Fibroblast of mammary gland (primary cell): ENCODE measurements at places on chromosomes 7 and 10.

DNA sequence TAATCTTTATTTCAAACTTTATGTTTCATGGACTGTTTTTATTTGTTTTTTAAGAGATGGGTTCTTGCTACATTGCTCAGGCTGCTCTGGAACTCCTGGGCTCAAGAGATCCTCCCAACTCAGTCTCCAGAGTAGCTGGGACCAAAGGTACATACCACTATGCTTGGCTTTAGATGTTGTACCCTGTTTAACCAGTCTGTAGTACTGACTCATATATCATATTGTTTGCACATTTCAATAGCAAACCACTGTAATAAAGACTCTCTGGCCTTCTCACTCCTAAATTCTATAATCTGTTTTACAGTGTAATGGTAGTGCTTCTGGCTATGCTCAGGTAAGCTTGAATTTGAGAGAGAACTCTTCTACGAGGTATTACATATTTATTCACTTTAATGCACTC, 413.6 kb upstream of the PCDH15 start:
- no peak for DNase-seq

DNA sequence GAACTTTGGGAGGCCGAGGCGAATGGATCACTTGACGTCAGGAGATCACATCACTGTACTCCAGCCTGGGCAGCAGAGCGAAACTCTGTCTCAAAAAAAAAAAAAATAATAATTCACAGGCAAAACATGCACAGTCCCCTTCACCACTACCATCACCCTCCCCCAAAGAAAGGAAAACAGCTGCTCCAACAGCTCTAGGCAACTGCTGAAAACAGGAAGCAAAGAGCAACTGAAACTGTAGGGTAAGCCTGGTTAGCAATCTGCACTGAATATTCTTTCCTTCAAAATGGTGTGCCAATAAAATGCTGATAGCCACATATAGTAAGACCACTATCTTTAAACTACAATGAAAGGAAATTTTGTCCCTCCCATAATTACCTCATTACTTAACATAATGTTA, 11.8 kb downstream of the NT5C2 start:
- DNase-seq, result no peak

- DNase-seq, result no peak
Measured at GRCh38 chr10:54666192-54666591, 134.8 kb downstream of the PCDH15 start.

DNA sequence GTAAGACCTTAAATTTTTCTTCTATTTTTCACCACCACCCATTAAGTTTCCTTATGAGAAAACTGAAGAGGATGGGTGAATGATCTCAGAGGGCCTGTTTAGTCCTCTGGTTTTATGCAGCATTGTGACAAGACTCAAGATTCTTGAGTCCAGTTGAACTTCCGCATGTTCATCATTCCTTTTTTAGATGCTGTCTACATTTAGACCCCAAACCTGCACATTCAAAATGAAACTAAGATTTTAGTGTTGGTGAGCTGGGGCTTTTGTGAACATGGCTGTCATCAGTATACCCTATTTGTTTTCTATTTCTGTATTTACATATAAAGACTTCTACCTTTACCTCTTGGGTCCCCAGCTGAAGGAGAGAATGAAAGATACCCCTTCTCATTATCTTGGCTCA, 31.1 kb downstream of the NET1 start:
- no peak for DNase-seq

- no peak for DNase-seq
Measured at GRCh38 chr7:42987648-42988214, 55.6 kb downstream of the MRPL32 start.

- DNase-seq, result no peak
Measured at GRCh38 chr7:38709123-38709522, 78.0 kb upstream of the AMPH start.

DNA sequence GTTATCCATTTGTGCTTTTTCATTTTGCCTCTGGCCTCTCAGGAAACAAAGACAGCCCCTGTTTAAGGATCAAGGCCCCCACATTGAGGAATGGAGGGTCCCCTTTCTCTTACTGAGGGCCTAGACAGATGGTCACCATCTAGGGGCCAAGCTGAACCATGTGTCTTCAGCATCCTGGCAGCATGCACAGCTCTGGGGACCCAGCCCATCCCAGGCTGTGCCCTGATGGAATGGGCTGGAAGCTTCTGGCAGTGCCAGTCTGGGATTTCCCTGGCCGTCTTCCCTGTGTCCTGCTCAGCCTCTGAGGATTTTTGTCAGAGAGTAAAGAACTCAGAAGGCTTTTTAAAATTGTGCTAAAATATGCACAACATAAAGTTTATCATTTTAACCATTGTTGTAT, 116.8 kb downstream of the ITIH5 start:
- DNase-seq, result no peak

DNA sequence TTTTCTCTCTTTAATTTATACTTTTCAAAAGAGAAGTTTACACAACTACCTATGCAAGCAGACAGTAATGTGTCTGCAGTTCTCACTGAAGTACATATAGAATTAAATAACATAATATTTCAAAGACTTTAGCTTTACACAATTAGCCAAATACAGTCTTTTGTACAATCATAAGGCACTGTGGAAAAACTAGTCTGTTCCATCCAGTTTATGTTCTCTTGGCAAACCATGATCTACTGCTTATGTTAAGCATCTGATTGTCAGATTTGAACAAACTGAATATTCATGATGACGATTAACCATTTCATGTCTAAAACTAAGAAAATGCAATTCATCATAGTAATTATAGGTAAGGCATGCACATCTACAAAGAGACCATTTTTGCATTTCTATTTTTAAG, 842 bp downstream of the SEMA3A start:
- no peak for DNase-seq

GRCh38 chr7:42283553-42283952, 46.5 kb upstream of the GLI3 start:
- peak; percentile 30 for DNase-seq

GRCh38 chr7:105723572-105723971, 142.3 kb upstream of the EFCAB10 start:
- DNase-seq, result no peak

DNA sequence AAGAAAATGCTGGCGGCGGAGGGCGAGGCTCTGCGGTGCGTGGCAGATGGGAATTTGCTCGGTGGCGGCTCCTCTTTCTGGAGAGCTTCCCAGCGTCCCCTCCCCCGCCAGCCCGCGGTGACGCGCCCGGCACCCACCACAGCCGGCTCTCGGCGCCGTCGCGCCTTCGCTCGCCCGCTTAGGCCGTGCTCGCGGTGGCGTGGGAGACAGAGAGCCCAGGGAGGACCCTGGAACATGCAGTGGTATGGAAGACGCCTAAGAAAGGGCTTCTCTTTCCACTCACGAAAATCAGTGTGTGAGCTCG, 576 bp upstream of the CSGALNACT2 start:
- peak; percentile 45 for DNase-seq

DNA sequence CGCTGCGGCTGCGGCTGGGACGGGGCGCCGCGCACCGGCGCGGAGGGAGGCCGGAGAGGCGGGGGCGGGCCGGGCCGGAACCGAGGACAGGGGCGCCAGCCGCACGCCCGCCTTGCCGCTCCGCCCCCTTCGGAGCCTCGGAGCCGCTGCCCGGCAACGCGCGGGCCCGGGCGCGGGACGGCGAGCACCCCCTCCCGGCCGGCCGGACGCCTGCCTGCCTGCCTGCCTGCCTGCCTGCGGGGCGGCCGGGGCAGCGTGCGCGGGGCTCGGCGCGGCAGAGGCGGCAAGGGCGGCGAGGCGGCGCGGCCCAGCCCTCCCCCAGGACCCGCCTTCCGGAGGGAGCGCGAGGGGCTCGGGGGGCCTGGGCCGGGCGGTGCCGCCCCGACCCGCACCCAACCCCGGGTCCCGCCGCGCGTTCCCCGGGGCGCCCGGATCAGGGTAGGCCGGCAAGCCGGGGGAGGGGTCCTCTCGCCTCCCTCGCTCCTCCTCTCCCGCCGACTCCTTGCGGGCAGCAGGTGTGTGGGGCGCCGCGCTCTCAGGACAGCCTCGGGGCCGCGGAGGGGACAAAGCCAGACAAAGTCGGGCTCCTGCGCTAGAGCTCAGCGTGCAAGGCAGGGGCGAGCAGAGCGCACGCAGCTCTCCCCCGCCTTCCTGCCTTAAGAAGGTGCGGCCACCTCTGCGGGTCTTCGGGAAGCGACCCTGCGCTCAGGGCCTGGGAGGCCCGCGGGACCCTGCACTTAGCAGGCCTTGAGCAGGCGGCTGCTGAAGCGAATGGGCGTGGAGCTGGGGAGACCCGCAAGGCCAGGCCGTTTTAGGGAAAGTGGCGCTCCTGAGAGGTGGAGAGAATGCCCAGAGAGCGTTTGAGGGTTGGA, at the start of gene KIAA1549:
Gene KIAA1549 (minus strand): TSS at position 58 of the 872 bp plus-strand sequence. CDS start 120 bp downstream, outside the sequence.
- DNase-seq, result peak; percentile 39

DNA sequence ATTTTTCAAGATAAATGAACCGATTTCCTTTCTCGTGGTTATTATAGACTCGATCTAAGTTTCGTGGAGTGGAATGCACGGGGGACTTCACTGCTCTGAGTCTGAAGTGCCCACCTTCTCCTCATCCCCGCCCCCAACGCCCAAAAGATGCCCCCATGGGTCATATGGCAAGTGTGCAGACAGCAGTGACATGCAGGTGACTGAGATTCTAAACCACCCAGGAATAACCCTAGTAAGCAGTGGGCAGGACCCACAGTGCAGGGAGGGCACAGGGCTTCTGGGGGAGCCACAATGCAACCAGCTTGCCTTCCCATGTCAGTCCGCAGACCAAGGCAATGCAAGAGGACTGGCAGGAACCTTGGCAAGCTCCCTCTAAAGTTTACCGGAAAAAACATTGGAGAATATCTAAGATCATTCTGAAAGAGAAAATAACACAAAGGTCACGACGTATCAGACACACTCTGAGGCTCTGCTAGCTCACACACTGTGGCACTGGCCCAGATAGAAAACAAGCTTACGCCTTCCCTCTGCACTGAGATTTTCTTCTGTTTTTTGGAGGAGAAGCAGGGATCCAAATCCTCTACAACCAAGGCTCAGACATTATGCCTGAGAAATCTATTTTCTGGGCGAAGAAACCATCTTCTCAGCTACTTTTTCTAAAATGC, 239.6 kb downstream of the MAD1L1 start:
- peak; percentile 27 for DNase-seq

DNA sequence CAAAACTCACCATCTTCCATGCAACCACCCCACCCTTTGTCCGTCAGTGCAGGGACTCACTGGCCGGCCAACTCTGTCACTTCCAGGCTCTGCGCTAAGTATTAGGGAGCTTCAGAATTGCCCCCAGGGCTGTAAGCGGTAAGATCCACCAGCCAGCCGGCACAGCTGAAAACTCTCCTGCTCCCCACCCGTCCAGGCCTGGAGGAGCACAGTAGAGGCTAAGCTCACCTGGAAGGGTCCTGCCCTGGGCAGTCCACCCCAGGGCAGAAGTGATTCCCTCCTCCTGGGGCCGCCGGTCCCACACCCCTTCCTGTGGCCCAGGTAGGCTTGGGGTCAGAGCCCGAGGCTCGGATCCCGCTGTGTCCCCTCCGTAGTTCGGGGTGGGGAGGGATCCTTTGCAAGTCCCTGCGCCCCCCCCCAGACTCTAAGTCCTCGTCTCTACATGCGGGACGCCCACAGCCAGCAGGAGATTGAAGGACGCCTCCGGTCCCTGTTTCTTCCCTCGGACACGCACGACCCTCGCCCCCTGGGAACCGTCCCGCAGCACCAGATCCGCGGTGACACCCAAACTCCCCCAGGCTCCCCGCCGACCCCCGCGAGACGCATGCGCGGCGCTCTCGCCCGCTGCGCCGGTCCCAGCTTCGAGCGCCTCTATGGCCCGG, 138.9 kb downstream of the ARHGAP22 start:
- no peak for DNase-seq

- peak; percentile 4 for DNase-seq
Measured at GRCh38 chr7:137360087-137360679, 16.6 kb upstream of the PTN start.

- DNase-seq, result peak; percentile 51
Measured at GRCh38 chr10:66180581-66181318, 745.1 kb upstream of the LRRTM3 start.

GRCh38 chr10:84293574-84294016, 34.8 kb upstream of the CCSER2 start:
- DNase-seq, result no peak

- no peak for DNase-seq
Measured at GRCh38 chr10:13892871-13893270, 306.1 kb downstream of the PRPF18 start.

GRCh38 chr7:25881317-25882037, 270.5 kb upstream of the NFE2L3 start:
- DNase-seq, result no peak

DNA sequence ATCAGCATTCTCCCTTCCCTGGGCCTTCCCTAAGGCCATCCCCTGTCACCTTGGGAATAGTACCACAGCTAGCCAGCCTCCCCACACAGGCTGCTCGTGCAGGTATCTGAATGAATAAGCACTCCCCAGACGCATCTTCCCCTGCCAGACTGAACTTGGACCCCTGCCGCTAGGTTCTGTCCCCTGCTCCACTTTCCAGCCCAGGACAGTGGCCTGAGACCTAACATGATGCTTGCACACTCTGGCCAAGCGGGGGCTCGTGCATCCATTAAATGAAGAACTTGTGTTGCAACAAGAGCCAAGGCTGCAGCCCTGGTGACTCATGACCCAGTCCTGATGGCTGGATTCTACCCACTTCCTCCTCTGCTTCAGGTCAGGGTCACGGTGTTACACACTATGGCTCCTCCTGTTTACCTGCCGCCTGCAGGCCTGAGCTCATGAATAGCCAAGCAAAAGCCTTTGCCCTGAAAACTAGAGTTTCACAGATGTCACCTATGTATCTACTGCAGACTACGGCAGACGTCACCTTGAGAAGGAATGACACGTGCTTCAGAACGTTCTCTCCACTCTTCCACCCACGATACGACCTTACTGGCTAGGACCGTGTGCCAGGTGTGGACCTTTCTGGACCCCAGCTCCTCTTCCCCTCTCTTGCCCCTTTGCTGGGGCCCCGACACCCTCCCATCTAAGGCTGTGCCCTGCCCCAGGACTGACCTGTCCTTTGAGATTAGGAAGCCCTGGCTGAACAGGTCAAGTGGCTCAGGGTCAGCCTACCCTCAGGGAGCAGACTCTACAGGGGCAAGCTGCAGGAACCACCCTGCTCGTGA, 6.5 kb downstream of the ASB13 start:
- DNase-seq, result peak; percentile 86

DNA sequence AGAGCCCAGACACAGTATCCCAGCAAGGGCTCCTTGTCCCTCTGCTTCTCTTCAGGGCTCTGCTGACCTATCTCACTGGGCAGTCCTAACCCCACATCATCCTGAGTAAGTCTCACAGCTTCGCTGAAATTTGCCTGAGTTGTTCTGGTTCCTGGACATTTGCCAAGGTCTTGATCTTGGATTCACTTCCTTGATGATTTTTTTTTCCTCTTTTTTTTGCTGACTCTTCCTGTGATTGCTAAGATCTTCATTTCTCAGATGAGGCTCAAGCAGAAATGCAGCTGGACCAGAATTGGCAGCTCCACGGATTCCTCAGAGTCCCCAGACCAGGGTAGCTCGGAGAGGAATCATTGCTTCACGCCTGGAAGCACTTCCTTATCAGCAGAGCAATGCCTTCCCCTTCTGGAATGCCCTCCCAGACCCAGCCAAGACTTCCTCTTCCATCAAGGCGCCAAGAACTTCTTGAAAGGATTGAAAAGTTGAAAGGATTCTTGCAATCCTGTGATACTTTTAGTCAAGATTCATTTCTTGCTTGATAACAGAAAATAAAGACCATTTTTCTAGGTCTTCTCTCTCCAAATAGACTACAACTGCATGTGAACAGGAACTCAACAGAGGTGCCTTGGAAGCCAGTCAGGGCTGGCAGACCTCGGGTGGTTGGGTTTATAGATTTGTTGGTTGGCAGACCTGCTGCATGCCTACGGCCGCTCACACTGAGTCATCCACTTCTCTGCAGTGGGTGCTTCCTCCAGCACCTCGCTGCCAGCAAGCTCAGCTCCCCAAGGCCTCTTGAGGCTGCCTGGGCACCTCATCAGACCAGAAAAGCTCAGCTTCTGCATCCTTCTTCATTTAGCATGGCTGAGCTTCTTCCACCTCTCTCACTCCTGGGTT, 8.8 kb upstream of the AFAP1L2 start:
- DNase-seq, result peak; percentile 78
